IMR-90 (cell line): ENCODE measurements at places on chromosomes 3 and 15. TPM values are rescaled to one million over a fixed set of nuclear protein-coding genes. Genes with fewer than 3 reads are reported as not detected.

FSIP1 gene
- 0.18 and 0.56 TPM in 2 replicates for total RNA-seq

ADAMTS17 gene
- 0.28 TPM in 1 of 2 replicates, not detected in the other for total RNA-seq

PDE12 gene
- total RNA-seq, result 16.8 and 16.9 TPM in 2 replicates

CACNA1D gene
- under 0.01 TPM in 1 of 2 replicates, not detected in the other for total RNA-seq

TRPM1 gene
- 0.28 TPM in 1 of 2 replicates, not detected in the other for total RNA-seq

SCN11A gene
- total RNA-seq, result under 0.01 TPM in 1 of 2 replicates, not detected in the other

FBXO40 gene
- not detected in 2 replicates for total RNA-seq

MUC20 gene
- not detected in 2 replicates for total RNA-seq

LCMT2 gene
- total RNA-seq, result 9.7 and 12.2 TPM in 2 replicates

ADAMTS7 gene
- total RNA-seq, result 0.83 and 1.4 TPM in 2 replicates

UBL7 gene
- 57.8 and 68.1 TPM in 2 replicates for total RNA-seq

PPM1L gene
- total RNA-seq, result 0.18 and 0.28 TPM in 2 replicates

SPINK8 gene
- total RNA-seq, result not detected in 2 replicates

REC114 gene
- total RNA-seq, result not detected in 2 replicates

SAMD7 gene
- total RNA-seq, result not detected in 2 replicates

ACKR4 gene
- 0.18 TPM in 1 of 2 replicates, not detected in the other for total RNA-seq

ASB14 gene
- not detected in 2 replicates for total RNA-seq

SUCNR1 gene
- total RNA-seq, result not detected in 2 replicates
